ENCODE measurements at places on chromosomes 2 and 18.

GRCh38 chr2:120826260-120826648 is 90.6 kb downstream of the GLI2 start:
- no peak for DNase-seq

- DNase-seq = no peak
These were observed 362.6 kb upstream of the ID2 start for GRCh38 chr2:8319219-8319618.

GRCh38 chr18:1350931-1351450 is 446.3 kb downstream of the ADCYAP1 start:
- DNase-seq = no peak

DNA sequence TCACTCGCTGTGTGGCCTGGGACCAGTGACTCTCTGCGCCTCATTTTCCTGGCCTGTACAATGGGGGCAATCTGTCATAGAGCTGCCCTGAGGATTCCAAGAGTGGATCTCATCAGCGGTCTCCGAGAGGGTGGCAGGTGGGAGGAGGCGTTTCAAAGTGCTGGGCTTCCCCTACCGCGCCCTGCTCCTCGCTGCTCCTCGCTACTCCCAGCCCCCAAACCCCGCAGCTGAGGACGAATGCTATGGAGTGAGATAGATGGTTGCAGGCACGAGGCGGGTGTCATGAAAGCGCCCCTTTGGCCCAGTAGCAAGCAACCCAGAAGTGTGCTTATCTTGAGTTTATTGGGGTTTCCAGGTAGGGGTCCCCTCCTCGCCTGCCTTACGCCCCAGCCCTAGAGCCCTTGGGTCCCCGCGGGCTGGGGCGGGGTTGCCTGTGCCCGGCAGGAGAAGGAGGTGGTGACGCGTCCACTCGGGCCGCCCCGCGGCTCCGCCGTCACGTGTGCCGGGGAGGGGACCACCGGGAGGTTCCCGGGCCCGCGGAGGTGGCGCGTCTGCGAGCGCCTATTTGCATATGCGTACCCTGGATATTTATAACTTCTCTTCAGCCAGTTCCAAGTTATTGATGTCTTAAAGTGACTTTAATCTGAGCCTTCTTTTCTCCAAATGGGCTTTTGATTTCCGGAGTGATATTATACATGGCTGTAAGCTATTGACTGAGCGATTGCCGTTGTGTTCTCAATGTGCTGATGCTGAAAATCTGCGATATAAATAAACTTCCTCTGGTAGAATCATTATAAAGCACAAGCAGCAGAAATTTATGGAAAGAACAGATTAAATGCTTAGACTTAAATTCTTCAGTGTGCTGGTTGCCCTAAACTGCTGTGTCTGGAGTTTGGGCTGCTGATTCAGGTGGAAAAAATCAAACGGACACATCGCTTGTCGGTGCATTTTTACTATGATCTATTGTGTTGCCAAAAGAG is 263.7 kb downstream of the ATAD2B start:
- DNase-seq = no peak

GRCh38 chr18:23422751-23423418 is 30.2 kb upstream of the RIOK3 start:
- no peak for DNase-seq

GRCh38 chr2:18792226-18792629 is 202.9 kb upstream of the NT5C1B start:
- DNase-seq = no peak

GRCh38 chr2:215356948-215357461 is 45.1 kb downstream of the ATIC start:
- DNase-seq = no peak

DNA sequence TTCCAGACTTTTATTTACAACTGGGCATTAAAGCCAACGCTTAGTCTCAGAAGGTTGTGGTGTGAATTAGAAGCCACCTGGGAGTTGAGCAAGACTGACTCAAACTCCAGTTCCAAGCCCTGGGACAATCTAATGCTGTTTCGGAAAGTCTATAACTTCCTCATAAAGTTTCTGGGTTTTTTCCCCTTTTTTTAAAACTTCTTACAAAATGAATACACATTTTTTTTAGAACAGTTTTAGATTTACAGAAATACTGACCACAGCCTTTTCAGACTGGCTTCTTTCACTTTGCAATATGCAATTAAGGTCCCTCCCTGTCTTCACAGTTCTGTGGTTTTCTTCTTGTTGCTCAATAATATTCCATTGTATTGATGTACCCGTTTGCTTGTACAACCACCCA is 115.9 kb upstream of the TWIST2 start:
- DNase-seq = no peak

DNA sequence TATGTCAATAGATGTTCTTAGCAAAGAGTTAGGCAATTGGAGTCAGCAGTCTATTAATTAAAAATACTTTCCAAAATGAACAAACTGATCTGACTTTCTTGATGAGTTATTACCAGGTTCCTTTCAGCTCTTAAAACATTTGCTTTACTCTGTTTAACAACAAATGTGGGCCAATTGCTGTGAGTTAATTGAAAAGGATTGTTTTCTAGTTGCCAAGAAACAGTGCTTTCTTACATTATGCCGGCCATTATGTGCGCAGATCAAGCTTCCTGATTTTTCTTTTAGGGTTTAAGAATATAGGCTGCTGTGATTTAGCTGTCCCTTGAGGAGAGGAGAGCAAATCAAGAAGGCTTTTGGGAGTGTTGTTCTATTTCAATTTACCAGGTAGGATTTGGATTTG is 50.5 kb upstream of the ITPRID2 start:
- DNase-seq = no peak

DNA sequence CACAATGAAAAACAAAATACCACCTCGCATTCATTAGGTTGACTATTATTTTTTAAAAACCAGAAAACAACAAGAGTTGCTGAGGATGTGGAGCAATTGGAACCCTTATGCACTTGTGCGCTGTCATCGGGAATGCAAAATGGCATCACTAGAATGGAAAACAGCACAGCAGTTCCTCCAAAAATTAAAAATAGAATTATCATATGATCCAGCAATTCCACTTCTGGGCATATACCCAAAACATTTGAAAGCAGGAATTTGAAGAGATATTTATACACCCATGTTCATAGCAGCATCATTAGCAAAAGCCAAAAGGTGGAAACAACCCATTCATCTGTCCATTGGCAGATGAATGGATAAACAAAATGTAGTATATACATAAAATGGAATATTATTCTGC is 11.9 kb upstream of the NMUR1 start:
- no peak for DNase-seq

- DNase-seq = no peak
These were observed 12.0 kb downstream of the SEPTIN10 start for GRCh38 chr2:109601783-109602182.

DNA sequence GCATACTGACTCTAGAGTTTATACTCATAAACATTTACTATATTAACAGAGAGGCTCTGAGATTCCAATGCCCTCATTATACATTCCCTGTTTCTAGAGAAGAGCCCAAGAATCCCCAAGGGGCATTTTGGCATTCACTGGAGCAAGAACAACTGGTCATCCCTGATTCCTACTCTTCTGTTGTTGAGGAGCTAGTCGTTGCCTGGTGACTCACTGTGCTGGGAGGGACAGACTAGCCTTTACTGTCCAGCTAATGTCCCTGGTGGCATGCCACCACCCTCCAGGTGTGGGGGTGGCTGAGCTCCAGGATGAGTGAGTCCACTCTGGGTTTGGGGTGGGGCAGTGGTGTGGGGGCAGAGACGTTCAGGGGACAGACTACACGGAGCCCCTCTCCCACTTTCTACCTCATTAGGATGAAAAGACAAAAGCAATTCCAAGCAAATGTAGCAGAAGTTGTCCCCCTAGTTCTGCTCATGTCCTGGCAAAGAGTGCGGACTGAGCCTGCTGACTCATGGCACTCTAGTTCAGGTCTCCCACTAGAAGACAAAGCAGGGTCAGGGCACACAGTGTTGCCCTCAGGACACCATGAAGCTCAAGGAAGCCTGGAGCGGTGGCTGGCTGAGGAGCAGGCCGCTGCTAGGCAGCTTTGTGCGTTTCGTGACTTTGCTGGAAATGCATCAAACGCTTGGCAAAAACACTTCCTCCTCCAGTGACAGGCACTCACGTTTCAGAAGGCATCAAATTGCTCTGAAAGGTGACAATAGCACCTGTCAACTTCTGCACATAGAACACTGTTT is 49.4 kb downstream of the RHOB start:
- no peak for DNase-seq

DNA sequence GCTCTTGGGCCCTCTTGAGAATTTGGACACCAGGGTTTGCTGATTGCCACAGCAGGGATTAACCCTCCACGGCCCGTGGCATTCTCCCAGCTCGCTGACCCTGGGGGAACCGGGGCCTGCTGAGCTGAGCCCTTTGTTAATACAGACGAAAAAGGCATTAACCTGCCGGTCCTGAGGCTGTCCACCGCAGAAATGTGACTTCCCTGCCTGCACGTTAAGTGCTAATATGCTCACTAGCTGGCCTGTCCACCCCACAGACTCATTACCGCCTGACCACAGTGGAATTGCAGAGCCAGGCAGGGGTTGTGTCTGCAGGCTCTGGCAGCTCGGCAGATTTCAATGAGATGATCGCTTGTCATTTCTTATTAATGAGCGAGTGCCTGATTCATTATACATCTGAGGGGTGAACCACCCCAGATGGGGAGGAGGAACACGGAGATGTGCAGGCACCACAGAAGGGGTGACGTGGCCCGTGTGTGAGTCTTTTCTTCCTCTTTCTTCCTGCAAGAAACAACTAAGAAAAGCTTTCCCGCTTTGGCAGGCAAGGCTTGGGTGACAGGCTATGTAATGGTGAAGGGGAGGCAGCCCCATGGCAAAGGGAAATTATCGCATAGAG is 126.0 kb downstream of the GLI2 start:
- no peak for DNase-seq

- DNase-seq = no peak
These were observed 43.7 kb downstream of the SH3BP4 start for GRCh38 chr2:234995332-234996068.

DNA sequence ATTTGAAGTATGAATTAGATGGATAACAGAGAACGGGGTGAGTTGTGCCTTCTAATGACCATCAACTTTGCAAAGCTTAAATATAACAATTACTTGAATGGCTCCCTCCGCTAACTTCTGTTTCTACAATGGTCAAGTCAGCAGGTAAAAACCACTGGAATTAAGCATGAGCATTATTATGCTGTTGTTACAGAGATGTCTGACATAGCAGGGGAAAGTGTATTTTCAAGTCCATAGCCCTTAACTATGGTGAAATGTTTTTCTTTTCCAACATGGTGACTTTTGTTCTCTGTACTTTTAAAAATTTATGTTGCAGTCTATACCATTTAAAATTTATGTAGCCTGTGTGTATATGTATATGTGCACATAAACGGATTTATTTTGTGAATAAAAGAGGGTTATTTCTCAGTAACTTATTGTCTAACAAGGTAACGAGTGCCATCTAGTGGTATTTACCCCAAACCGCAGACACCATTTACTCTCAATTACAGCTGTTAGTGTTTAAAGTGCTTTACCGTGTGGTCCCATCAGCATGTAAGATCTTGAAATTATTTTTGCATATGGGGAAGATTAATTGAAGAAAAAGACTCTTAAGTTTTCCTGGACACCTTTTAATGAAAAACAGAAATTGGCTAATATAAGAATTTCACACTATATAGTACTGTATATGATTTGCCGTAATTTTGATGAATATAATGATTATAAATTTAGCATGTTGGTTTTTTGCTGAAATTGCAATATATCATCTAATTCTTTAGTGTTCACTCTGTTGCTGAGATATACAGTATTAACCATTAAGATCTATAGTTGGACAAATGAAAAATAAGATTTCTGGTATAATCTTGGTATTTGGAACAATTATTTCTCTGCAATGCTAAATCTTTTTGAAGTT is 78.2 kb downstream of the UBE2E3 start:
- no peak for DNase-seq

DNA sequence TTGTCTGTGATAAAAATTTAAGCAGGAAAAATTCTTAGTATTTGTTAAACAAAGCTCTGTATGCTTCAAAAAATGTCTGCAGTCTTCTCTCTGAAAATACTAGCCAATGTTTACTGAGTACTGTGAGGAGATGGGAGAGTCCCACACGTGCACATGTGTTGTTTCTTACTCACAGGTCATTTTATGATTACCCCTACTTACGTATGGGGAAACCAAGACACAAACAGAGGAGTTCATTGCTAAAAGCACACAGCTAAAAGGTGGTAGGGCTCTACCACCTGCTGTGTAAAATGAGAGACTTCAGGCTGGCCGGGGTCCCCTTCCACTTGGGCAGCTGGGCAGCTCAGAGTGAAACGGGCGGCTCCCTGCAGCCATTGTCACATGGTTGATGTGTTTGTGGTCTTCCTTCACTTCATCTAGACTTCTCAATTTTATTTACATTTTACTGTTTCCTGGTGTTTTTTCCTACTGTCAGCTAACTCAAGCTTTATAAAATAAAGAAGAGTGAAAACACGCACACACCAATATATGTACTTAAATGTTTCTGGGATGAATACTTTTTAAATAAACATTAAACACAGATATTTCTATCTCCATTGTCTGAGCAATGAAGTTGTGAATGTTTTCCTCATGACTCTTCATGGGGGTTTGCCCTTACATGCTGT is 71.2 kb downstream of the MBP start:
- DNase-seq = no peak

- DNase-seq = no peak
These were observed 36.8 kb downstream of the ADAM23 start for GRCh38 chr2:206480161-206480560.

GRCh38 chr2:39618736-39619135 is 47.0 kb upstream of the TMEM178A start:
- DNase-seq = no peak

- no peak for DNase-seq
These were observed 34.8 kb downstream of the USP34 start for GRCh38 chr2:61436092-61436491.

DNA sequence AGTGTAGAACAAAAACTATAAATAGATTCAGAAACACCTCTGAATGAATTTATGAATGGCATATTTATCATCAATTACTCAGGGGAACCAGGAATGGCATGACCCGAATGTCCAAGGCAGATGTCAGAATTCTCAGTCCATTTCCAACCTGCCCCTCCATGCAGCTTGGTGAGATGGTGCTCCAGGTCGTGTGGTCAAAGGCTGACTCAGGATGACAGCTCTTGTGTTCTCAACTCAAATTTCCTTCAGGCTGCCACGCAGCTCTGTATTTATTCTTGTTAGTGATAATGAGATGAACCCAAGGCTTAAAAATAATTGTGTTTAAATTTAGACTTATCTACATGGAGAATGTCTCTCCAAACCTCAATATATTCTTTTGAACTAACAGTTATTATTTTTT is 146.9 kb downstream of the METTL4 start:
- no peak for DNase-seq

Data from cortex of kidney (tissue), 1 donor.